ENCODE measurements at places on chromosomes 4 and X.

- no peak for DNase-seq
These were observed 18.3 kb downstream of the GTPBP6 start for GRCh38 chrX:300334-300733.

DNA sequence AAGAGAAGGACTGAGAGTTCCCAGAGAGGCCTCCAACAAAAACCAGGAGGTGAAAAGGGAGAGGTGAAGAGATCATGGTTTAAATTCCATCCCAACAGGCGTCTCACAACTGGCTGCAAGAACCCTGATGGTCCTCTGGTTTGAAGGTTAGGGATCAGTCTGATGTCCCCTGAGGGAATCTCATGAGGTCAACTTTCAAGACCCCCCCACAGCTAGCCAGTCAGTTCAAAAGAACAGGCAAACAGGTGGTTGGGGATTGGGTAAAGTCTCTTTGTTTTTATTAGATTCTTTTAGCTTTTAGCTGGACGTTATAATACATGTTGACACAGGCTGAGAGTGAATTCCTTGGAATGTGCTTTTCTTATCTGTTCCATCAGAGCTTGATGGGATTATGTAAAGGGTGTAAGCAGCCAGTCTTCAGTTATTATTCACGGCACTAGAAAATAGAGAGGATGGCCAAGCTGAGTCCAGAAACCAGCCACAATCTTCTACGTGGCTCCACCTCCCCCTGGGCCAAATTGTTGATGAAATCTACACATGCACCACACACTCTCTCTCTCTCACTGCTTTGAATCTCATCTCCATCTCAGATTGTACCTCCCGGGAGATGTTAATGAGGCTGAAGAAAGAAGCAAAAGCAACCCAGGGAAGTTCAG lies 20.8 kb downstream of the ENPP6 start:
- DNase-seq: no peak

DNA sequence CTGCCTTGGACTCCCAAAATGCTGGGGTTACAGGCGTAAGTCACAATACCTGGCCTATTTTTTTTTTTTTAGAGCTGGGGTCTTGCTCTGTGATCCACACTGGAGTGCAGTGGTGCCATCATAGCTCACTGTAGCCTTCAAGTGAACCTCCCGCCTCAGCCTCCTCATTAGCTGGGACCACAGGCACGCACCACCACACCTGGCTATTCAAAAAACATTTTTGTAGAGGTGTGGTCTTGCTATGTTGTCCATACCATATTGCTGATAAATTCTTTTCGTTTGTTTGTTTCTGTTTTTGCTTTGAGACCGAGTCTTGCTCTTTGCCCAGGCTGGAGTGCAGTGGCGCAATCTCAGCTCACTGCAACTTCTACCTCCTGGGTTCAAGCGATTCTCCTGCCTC lies 21.6 kb downstream of the ENOPH1 start:
- DNase-seq: no peak

DNA sequence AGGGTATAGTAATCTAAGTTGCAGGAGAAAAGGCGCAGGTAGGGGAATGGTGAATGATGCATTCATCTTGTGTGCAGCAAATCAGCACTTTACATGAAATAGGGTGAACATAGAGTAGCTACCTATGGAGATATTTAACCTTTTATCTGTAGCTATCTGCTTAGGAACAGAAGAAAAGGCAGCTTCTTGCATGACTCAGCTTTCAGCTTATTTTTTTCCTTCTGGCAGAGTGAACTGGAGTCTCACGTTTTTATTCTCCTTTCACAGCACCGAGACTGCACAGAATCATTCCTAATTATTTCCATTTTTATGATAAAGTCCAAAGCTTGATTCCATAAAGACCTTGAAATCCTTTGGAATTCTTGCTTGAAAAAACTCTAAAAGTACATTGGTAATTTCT lies 4.8 kb upstream of the SCOC start:
- no peak for DNase-seq

DNA sequence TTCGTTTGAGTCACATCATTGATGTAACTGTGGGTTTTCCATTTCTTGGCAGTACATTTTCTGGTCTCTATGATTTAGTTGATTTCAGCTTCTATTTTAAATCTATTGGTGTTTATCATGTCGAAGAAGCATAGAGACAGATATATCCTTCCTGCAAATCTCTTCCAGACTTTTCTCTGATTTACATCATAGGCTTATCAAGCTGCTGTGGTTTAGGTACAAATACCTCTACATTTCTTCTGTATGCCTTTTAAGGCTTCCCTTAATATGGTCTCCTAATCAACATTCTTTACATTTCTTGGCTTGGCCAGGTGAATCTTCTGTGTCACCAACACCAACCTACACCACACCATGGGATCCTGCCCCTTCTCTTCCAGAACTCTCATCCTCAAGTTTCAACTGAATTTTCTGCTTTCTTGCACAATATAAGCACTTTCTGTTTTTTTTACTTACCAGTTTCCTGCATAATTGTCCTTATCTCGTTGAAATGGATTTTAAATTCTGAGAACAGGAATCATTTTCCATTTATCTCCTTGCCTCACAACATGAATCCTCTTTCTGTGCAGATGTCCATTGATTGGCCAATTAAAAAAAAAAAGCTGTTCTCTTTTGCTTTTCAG lies 626.9 kb downstream of the ANKRD50 start:
- DNase-seq: no peak

- no peak for DNase-seq
These were observed 40.9 kb upstream of the CPLX1 start for GRCh38 chr4:866761-867390.

- no peak for DNase-seq
These were observed 20.3 kb upstream of the MSX1 start for GRCh38 chr4:4838936-4839810.

GRCh38 chrX:29067351-29067750 lies 480.1 kb downstream of the IL1RAPL1 start:
- no peak for DNase-seq

DNA sequence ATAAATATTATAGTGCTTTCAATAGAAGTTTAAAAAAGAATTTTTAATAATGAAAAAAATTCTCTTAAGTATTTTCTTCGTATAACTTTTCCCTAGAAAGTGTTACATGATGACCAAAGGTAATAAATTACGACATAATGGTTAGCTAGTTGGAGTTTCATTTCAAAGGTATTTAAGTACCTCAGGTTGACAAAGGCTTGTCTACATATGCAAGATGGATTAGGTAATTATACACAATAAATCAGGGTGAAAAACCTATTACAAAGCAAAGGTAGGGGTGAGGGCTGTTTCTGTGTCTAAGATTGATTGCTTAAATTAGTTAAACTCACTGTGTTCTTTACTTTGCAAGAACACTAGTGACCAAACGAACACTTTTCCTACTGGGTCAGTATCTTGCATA lies 508.5 kb upstream of the FAT1 start:
- no peak for DNase-seq

DNA sequence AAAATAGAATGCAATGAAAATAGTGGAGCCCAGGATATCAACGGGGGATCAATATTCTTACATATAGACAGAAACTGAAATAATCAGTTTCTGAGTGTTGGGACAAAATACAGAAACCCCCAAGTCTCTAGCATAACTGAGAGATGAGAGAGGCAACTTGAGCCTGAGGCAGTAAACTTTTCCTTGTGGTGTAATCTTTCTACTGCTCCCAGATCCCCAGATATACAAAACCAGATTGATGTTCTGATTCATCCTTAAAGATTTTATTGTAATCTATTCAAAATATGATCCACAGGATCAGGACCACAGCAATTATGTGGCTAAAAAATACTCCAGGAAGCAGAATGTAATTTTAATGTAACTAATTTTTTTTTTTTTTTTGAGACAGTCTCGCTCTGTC lies 2282.6 kb downstream of the ARAP2 start:
- DNase-seq: no peak

GRCh38 chrX:46838486-46838870 lies 1.6 kb downstream of the RP2 start:
- DNase-seq: no peak

GRCh38 chr4:83109480-83110222 lies 4.9 kb downstream of the PLAC8 start:
- no peak for DNase-seq

GRCh38 chr4:7427361-7427760 lies 7.4 kb downstream of the PSAPL1 start:
- no peak for DNase-seq

- no peak for DNase-seq
These were observed 13.8 kb downstream of the MGARP start for GRCh38 chr4:139266208-139266582.

GRCh38 chr4:66554826-66555225 lies 884.5 kb upstream of the EPHA5 start:
- no peak for DNase-seq

- no peak for DNase-seq
These were observed 47.8 kb upstream of the DDX53 start for GRCh38 chrX:22952010-22952409.

DNA sequence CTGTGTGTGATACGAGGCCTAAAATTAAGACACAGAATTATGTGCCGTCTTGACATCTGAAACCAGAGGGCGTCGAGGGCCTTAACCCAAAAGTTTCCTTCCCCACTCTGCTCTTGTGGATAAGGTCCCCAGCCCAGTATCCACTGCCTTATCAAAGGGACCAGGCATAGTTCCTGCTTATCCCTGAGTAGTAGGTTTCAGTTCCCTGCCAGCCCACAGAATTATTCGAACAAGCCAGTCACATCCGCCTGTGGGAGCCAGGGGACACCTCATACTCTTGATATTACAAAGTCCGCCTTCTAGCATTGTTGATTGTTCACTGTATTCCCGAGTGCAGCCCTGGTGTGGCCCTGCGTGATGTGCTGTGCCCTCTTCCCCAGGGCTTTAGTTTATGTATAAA lies 5.4 kb upstream of the MMRN1 start:
- no peak for DNase-seq

DNA sequence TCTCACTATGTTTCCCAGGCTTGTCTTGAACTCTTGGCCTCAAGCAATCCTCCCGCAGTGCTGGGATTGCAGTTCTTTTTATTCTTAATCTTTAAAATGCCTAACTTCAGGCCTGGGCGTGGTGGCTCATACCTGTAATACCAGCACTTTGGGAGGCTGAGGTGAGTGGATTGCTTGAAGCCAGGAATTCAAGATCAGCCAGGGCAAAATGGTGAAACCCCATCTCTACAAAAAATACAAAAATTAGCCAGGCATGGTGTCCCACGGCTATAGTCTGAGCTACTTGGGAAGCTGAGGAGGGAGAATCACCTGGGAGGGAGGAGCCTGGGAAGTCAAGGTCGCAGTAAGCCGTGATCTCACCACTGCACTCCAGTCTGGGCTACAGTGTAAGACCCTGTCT lies 45.9 kb downstream of the PLS3 start:
- DNase-seq: no peak

GRCh38 chrX:93594780-93595179 lies 78.6 kb downstream of the NAP1L3 start:
- DNase-seq: no peak

DNA sequence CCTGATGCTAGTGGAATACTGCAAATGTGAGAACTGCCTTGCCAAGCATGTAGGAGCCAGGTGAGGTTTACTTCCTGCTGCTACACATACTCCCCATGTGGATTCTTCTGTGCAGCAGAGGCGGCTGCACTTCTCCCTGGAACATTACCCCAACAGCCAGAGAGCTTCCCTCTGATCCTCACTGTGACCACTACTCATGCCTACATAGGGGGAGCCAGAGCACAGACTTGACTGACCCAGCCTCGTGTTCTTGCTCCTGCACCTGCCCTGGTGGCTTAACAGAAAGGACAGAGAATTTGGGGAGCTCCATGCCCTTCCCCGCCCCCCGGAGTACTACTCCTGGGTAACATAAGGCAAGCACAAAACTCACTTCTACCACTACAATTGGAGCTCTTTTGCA lies 38.4 kb downstream of the UGT2A2 start:
- no peak for DNase-seq

- DNase-seq: no peak
These were observed 7.2 kb downstream of the IL15 start for GRCh38 chr4:141643557-141643956.

GRCh38 chr4:6715704-6716017 lies 313 bp upstream of the BLOC1S4 start:
- DNase-seq: no peak

DNA sequence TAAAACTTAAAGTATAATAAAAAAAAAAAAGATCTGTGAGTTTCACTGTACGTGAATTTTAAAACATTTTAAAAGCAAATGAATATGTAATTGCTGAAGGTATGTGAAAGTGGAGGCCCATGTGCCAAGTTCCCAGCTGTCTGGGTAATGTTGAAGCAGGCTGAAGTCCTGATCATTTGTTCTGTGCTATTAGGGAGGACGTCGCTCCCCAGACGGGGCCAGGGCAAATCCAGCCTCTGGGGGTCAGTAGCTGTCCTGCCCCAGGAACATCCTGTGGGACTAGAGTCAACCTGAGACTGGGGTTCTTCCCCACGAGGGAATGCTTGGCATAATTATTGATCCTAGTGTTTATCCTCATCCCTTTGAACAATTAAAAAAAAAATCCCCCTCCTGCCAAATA lies 48.8 kb downstream of the PDE5A start:
- DNase-seq: no peak

DNA sequence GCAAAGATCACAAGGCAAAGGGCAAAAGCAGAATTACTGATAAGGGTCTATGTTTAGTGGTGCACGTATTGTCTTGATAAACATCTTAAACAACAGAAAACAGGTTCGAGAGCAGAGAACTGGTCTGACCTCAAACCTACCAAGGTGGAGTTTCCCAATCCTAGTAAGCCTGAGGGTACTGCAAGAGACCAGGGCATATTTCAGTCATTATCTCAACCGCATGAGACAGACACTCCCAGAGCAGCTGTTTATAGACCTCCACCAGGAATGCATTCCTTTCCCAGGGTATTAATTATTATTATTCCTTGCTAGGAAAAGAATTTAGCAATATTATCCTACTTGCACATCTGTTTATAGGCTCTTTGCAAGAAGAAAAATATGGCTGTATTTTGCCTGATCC lies 51.5 kb downstream of the NPNT start:
- no peak for DNase-seq

GRCh38 chr4:86101841-86102240 lies 258.0 kb downstream of the MAPK10 start:
- no peak for DNase-seq

GRCh38 chrX:97009391-97009790 lies 125.7 kb downstream of the RPA4 start:
- DNase-seq: no peak

- no peak for DNase-seq
These were observed 122.8 kb upstream of the NOCT start for GRCh38 chr4:138892483-138893407.

DNA sequence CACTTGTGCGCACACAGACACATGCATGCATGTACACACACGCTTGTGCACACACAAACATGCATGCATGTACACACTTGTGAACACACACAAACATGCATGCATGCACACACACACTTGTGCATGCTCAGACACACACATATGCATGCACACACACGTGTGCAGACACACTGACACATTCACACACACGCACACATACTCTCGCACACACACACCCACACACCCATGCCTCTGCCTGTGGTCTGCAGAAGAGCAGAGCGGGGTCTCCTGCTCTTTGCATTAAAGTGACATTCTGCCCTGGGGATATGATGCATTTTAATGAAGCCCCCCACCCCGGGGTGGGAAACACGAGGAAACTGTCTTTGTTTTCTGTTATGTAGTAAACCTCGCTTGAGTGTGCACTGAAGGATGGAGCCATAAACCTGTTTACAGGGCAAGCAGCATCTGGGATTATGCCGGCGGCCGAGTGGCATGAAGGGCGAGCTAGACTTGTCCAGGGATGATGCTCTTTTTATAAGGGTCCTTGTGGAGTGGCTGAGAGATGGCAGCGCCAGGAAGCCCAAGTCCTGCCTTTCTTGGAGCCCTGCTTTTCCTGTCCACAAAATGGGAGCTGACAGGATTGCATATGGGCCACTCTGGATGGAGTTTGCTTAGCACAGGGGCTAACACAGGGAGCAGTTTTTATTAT lies 17.8 kb downstream of the PSAPL1 start:
- no peak for DNase-seq
